ENCODE measurements at places on chromosomes 2 and 18. TPM values are rescaled to one million over a fixed set of nuclear protein-coding genes. Genes with fewer than 3 reads are reported as not detected.

CIB4 gene
- total RNA-seq = not detected

POTEE gene
- 1.0 TPM for total RNA-seq

GRCh38 chr2:124607679-124608078, 582.6 kb downstream of the CNTNAP5 start:
- no peak for DNase-seq

- DNase-seq = no peak
Observed at GRCh38 chr2:27314709-27315108, 6.5 kb upstream of the UCN start.

DNA sequence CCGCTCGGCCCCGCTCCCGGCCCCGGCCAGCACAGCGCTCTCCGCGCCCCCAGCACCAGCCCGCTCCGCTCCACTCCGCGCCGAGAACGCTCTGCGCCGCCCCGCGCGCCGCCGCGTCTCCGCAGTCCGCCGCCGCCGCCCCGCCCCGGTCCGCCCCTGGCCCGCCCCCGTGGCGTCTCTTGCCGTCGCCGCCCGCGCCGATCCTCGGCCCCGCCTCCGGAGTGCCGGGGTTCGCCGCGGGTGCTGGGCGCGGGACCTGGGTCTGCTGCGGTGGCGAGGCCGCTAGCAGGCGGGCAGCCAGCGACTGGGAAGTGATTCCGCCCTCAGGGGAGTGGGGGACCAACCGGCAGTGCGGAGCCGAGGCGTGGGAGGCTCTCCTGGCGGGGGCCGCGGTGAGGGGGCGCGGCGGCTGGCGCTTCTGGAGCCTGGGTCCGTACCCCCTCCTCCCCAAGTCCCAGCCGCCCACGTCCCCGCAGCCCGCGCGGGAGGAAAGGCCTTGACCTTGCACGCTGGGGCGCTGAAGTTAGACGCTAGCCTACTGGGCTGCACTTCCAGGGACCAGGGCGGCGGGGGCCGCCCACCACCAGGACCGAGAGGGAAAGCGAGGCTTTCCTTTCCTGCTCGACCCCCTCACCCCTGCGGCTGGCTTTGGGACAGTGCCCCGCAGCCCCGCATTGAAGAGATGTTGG, at the start of gene HS6ST1:
TSS of gene HS6ST1 (minus strand) at position 93 of the 689 bp plus-strand sequence. CDS start 305 bp downstream, outside the sequence.
- peak; percentile 83 for DNase-seq

Data from neural crest cell (in vitro differentiated cells).